Hindlimb muscle (tissue), 1 donor: ENCODE measurements at places on chromosomes 12 and 14.

- no peak for DNase-seq
Measured at GRCh38 chr12:6921996-6922946, 5.5 kb upstream of the ATN1 start.

DNA sequence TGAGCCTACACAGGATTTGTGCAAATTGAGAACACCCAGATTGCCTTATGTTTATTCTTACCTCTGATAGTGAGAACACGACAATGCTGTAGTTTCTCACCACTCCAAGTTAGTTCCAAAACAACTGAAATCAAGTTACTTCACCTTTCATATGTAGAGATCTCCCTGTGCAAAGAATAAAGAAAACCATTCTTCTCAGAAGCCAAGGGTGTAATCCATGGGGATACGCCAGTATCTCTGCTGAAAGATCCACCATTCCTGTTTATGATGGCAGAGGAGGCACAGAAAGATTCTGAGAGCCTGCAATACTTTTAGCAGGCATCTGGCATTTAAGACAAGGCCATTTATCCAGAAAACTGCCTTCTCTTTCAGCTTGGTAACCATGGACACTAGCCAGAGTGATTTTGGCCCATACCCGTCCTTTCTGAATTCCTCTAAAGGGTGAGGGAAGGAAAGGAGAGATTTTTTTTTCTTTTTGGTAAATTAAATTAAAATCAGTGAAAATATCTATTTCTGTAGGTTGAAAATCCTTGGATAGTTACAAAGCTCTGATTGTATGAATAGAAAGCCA, 355.4 kb upstream of the FAR2 start:
- DNase-seq: no peak

DNA sequence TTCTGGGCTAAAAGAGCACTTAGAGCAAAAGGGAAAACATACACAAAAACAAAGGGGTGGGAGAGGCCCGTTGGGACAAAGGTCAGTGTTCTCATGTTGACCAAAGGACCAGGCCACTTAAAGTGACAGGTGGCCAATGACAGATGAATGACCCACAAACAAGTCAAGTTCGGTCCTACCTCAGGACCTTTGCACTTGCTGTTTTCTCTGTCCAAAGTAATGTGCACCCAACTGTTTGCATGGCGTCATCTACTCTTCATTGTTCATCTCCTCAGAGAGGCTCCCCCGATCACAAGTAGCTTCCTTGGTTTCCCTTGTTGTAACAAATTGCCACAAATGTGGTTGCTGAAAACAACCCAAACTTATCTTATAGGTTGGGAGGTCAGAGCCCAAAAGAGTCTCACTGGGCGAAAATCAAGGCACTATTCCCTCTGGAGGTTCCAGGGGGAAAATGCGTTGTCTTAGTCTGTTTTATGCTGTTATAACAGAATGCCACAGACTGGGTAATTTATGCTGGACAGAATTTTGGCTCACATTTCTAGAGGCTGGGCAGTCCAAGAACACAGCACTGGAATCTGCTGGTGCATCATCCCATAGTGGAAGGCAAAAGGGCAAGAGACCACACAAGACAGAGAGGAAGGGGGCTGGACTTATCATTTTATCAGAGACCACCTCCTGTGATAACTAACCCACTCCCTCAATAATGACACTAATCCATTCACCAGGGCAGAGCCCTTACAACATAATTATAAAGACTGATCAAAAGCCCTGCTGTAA, 23.9 kb downstream of the CLMN start:
- DNase-seq: no peak

- no peak for DNase-seq
Measured at GRCh38 chr12:106790020-106790419, 15.5 kb downstream of the RIC8B start.

- DNase-seq: no peak
Measured at GRCh38 chr12:104263026-104263425, 40.5 kb upstream of the EID3 start.

DNA sequence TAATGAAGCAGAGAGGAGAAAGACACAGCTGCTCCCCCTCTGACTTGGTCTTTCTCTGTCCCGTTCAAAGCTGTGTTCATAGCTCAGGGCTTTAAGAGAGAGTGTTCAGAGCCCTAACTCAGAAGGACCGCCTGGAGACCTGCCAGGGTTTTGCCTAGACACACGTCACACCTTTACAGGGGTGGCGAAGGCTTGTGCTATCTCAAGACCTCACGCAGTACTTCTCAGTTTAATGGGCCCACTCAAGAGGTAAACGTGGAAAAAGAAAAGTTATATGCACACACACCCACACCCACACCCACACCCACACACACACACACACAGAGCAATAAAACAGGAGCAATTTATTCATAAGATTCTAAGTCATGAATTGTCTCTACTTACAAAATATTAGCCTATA, 374.3 kb downstream of the C12orf75 start:
- no peak for DNase-seq

DNA sequence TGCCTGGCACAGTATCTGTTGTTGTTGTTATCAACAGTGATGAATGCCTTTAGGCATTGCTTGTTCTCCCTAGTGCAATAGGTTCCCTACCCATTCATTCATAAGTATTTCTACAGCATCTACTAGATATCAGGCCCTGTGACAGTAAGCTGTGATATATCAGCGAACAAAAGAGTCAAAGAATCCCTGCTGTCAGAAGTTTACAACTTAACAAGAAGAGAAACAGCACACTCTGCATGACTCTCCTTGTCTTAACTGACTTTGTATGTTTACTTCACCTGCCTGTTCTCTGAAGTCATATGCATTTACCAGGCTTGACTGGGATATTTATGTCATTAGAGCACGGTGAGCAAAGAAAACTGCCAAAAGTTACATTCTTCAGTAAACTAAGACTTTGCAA, 452.2 kb upstream of the RPL10L start:
- DNase-seq: no peak

GRCh38 chr14:101563654-101564443, 2.6 kb downstream of the DIO3 start:
- no peak for DNase-seq

DNA sequence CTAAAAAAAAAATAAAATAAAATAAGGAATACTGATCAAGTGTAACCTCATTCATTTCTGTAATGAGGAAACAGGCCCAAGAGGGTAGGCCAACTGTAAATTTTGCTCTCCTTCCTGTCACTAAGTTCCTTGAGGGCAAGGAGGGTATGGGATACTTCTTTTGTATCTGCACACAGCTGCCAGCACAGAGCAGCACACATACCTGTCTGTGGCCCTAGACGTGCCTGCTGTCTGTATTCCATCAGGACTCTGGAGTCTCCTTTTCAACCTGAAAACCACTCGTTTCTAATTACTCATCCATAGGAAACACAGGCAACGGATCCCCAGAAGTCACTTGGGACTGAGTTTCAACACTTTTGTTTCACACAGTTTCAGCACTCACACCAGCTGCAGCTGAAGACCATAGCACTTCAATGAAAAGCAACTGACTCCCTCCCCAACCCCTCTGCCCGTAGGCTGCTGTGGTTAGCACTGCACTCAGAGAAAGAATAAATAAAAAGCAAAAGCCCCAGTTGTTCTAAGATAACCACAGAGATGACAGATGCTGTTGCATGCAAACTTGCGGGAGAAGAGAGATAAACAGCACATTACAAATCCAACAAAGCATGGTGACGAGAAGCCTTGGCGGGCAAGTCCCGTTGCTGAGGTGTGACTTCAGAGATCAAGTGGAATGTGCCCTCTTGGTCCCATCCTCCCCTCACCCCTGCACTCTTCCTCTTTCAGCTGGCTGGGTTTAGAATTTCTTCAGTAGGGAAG, 24.9 kb downstream of the CRACR2A start:
- no peak for DNase-seq

DNA sequence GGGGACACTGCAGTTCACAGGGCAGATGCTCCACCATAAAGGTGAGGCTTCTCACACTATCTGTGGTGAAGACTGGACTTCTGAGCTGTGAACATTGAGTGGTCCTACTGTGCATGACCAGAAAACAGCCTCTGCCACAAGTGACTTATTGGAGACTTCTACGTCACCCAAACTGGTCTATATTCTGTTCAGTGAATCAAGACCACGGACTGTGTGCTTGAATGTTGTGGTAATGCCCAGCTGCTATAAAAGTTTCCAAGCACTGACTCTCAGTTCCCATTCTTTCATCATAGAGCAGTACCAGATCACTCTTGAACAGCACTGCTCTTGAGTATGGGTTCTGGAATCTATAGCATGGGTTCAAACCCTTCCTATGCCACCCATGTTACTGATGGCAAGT, 4.8 kb upstream of the PLEK2 start:
- DNase-seq: no peak

- DNase-seq: no peak
Measured at GRCh38 chr12:111653596-111653995, 32.2 kb downstream of the BRAP start.
